Fibroblast of upper back skin (primary cell): ENCODE measurements at places on chromosomes 12 and 14.

- DNase-seq: peak; percentile 11
These were observed 218.6 kb downstream of the SYT1 start for GRCh38 chr12:79083181-79083580.

- peak; percentile 90 for DNase-seq
These were observed 543.2 kb upstream of the TBX3 start for GRCh38 chr12:115227137-115227615.

DNA sequence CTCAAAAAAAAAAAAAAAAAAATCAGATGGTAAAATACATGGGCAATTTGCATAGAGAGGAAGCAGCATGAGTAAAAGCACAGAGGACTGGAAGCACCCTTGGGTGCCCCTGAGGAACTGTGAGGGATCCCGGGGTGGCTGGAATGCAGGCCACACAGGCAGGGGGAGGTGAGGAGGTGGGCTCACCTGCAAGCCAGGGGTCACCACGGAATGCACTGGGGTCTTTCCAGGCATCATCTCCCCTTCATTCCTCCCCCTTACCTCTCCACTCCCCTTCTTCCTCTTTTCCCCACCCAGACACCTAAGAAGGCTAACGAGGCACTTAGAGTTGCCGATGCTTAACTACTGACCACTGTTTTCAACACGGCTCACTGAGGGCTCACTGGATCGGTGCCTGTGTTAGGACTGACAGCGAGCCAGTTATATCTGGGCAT is 14.4 kb upstream of the HIP1R start:
- no peak for DNase-seq

DNA sequence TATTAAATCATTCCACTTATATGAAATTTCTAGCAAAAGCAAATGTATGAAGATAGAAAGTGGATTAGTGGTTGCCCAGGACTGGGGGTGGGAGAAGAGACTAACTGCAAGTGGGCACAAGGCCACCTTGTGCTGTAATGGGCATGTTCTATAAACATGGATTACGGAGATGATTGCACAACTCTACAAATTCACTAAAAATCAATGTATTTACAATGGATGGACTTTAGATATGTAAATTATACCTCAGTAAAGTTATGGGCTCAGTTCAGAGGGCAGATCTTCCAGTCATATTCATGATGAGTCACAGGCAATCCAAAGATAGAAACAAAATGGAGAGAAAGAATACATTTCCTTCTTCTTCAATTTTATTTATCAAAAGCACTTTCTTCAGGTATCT is 173.9 kb downstream of the NDUFA12 start:
- DNase-seq: no peak

- DNase-seq: no peak
These were observed 19.3 kb upstream of the MMP17 start for GRCh38 chr12:131808744-131809371.

- no peak for DNase-seq
These were observed 11.3 kb downstream of the TMEM179 start for GRCh38 chr14:104593241-104593701.

GRCh38 chr12:132853285-132854092 is 24.8 kb upstream of the GOLGA3 start:
- DNase-seq: no peak

DNA sequence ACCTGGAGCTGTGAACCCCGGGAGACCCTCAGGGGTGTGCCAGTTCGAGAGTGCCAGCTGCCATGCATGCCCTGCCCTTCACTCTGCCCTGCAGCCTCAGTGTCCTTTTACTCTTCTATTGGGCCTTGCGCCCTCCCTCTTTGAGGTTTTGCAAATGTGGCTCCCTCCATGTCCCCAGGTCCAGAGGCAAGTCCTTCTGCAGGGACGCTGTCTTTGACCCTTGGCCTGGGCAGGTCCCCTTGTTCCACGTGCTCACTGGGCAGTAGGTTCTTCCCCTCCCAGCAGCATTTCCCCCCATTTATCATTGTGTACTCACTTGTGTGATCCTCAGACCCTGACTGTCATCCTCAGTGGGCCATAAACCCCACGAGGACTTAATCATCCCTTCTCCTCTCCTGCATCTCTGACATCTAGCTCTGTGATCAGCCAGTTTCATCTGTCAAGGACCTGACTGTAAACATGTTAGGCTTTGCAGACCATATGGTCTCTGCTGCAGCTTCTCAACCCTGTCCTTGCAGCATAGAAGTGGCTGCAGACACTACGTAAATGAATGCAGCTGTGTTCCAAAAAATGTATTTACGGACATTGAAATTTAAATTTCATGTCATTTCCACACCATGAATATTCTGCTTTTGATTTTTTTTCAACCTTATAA is 36.6 kb downstream of the TSPAN9 start:
- no peak for DNase-seq

GRCh38 chr14:91754185-91754584 is 22.3 kb upstream of the CATSPERB start:
- no peak for DNase-seq

GRCh38 chr12:138898-139534 is 72.4 kb downstream of the IQSEC3 start:
- DNase-seq: peak; percentile 2

DNA sequence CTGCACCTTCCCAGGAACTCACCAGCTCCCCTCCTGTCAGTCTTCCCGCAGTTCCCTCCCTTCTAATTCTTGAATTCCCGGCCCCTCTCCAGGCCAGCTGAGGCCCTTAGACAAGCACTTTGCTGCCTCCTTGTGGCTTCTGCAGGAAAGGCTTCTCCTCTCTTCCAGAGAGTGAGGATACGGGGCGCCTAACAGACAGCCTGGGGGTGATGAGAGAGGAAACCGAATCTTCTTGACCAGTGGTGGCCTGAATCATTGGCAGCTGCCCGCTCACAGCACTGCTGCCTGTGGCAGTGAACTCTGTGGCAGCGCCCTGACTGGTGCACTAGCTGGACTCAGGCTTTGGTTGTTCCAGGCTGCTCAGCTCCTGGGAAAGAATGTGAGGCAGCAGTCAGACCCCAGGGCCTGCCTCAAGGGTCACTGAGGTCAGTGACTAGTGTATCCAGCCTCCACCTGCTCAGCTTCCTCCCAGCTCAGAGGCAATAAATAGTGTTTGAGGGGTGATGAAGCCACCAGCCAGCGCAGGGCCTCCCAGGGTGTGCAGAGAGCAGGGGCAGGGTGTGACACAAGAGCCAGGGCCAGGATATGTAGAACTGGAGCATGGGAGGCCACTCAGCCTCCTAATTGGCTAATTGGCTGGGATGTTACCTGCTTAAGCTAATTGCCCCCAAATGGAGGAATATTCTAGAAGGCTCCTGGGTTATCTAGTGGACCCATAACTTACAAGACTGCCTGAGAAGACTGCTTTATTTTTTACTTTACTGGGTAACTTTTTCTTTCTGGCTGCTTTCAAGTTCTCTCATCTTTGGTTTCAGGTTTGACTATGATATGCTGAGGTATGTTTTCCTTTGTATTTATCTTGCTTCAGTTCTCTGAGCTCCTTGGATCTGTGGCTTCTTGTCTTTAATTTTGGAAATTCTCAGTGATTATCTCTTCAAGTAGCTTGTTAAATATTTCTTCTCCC is 12.9 kb upstream of the MCRS1 start:
- DNase-seq: peak; percentile 75

GRCh38 chr12:62522984-62523383 is 56.4 kb downstream of the MON2 start:
- DNase-seq: peak; percentile 4

- DNase-seq: no peak
These were observed 136.5 kb upstream of the CPSF6 start for GRCh38 chr12:69102856-69103255.

GRCh38 chr12:7072035-7072434 is 11.5 kb downstream of the C1S start:
- no peak for DNase-seq

- DNase-seq: peak; percentile 1
These were observed 648.3 kb upstream of the MDGA2 start for GRCh38 chr14:48323665-48324064.

DNA sequence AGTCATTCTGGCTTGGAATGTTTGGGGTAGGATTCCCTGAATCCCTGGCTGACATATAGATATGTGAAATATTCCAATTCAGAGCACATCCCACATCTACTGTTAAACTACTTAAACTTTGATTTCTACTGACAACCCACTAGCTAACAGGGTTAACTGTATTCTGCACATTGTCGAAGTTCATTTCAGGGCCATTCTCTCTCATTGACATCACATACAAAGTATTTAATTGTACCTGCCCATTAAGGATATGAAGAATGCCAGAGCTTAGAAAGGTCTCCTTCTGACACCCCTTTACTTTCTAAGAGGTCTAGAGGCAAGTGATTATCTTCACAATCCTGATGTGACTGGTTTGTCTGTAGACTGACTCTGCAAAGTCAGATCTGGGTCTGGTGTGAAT is 2.8 kb upstream of the DCN start:
- DNase-seq: no peak

DNA sequence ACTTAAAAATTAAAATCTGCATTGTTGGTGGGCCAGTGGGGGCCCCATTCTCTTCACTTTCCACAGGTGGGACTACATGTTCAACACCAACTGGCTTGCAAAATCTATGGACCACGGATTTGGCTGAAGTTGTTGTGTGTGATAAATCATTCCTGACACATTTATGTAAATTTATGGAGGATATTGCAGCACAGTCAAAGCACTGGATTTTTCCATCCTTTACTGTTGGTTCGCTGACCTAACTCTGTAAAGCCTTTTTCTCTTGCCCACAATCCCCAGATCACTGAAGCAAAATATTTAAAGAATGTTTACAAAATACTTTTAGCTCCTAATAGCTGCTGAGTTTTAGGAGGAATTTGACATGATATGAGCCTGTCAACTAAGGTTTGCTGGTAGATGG is 219.7 kb upstream of the PRICKLE1 start:
- peak; percentile 91 for DNase-seq

- peak; percentile 96 for DNase-seq
These were observed 68.3 kb downstream of the DERA start for GRCh38 chr12:15979096-15980092.

DNA sequence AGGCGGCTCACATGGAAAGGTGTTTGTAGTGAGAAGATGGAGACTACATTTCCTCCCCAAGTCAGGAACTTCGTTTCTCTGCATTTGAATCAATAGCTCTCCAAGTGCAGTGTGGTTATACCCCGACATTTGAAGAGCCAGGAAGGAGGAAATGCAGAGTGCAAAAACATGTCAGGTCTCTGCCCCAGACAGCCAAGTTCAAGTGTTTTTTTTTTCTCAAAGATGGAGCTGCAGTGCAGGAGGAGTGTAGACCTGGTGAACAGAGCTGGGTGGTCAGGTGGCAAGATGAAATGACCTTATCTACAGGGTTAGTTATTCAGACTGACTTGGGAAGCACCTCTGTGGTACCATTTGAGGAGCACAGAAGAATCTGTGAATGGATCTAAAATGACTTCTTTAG is 21.3 kb downstream of the MLXIP start:
- DNase-seq: no peak

DNA sequence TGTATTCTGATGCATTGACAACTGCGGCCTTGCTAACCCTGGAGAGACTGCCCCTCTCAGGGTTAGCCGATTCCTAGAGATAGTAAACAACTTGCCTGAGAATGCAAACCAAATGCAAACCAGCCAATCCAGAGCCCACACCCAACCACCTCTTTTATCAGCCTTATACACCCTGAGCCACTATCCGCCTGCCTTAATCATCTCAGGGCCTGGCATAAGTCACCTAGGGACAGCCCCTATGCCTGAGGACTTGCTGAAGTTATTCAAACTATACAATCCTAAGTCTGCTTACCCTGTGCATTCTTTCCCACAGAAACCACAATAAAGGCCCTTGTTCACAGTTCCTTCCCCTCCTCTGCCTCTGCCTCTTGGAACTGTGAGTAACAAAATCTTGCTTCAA is 177.2 kb downstream of the KCNA5 start:
- DNase-seq: peak; percentile 65

DNA sequence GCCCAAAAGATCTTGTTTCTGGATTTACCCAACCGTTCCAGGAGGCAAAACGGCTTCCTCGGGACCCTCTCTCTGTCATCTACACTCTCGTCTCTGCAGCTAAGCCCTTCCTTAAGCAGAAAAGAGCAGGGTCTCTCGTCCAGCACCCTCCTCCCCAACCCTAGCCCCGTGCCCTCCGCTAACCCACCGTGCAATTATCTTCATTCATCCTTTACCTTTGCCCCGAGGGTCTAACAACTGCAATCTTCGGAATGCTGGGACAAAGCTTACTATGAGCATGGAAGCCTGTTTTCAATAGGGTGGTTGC is 276 bp upstream of the BMAL2 start:
- no peak for DNase-seq

GRCh38 chr12:123387508-123388176 is 3.7 kb downstream of the KMT5A start:
- DNase-seq: no peak

DNA sequence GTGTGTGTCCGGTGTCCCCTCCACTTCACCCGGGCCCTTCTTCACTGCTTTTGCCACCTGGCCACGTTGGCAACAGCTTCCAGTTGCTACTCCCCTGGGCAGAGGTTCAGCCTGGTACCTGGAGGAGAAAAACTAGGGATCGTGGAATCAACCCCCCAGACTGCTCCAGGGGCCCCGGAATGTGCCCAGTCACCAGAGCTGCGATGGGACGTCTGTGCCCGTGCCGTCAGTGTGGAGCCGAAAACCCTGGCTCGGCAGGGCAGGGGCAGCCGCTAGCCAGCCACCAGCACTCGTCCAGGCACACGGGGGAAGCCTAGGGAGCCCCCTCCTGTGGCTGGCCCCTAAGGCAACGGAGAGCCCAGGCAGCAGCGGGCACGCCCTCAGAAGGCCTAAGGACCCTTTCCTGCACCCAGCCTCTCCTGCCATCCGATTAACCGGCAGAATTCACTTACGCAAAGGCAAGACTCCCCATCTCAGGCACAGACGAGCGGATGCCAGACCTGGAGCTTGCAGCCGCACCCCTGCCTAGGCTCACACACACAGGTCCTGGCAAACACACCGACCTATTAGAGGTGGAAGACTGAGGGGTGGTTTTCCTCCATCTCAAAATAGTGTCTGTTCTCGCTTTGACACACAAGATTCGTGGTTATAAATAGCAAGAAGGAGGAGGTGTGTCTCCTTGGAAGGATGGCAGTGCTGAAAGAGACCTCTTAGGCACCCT is 62.6 kb downstream of the FBXL14 start:
- DNase-seq: no peak

DNA sequence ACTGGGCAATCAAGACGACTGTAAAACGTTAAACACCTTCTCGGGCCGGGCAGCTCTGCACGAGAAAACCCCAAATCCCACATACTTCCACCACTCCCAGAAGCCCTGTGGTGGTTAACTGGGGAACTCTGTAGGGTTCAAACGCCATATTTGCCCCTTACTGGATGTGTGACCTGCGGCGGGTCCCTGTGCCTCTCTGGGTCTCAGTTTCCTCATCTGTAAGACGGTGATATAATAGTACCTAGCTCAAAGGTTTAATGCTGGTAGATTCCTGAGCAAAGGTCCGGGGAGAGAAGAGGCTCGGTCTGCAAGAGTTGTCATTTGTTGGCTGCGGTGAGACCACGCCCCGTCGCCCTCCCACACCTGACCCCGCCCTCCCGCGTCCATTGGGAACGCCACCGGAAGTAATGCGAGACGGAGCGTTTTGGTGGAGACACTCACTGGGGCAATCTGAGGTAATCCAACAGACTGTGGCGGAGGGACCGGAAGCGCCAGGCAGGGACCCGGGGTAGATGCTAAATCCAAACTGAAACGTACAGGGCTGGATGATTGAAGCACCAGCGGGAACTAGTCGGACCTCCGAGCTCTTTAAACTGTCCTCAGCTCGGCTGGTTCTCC is 661 bp upstream of the OGFOD2 start:
- DNase-seq: peak; percentile 98
